Activated CD4-positive, alpha-beta T cell treated with anti-CD3 and anti-CD28 coated beads, Interleukin-2, amount 10 ng/mL, durations not matched to agents 24 days and 14 days (primary cell): ENCODE measurements at places on chromosomes 6 and 20. TPM values are rescaled to one million over a fixed set of nuclear protein-coding genes. Genes with fewer than 3 reads are reported as not detected.

EMILIN3 gene
- 0.58 and 0.73 TPM in 2 replicates for total RNA-seq

SLC35D3 gene
- not detected in 2 replicates for total RNA-seq

GRCh38 chr6:18280084-18280483 is 15.8 kb upstream of the DEK start:
- H3K36me3 ChIP-seq, result no peaks in the 10 kb centered on the region
- H3K27me3 ChIP-seq, result peaks cover 50% of the 10 kb centered on the region
- H3K4me1 ChIP-seq, result peaks cover 5% of the 10 kb centered on the region
- no peak overlapping the region for H3K27ac ChIP-seq
- H3K4me3 ChIP-seq, result no peak overlapping the region
- no peak for DNase-seq

DNA sequence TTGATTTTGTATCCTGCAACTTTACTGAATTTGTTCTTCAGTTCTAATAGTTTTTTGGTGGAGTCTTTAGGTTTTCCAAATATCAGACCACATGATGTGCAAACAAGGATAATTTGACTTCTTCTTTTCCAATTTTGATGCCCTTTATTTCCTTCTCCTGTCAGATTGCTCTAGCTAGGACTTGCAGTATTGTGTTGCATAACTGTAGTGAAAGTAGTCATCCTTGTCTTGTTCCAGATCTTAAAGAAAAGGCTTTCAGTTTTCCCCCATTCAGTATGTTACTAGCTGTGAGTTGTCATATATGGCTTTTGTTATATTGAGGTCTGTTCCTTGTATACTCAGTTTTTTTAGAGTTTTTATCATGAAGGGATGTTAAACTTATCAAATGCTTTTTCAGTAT is 4.6 kb downstream of the MICB start:
- H3K27me3 ChIP-seq, result no peaks in the 10 kb centered on the region
- no peak overlapping the region for H3K27ac ChIP-seq
- no peak for DNase-seq

- DNase-seq, result no peak
- no peaks in the 10 kb centered on the region for H3K4me1 ChIP-seq
- no peaks in the 10 kb centered on the region for H3K27me3 ChIP-seq
- no peak overlapping the region for H3K27ac ChIP-seq
These were observed 520.4 kb downstream of the TFAP2B start for GRCh38 chr6:51339108-51339507.
